IMR-90 (cell line): ENCODE measurements at places on chromosomes 4 and X. TPM values are rescaled to one million over a fixed set of nuclear protein-coding genes. Genes with fewer than 3 reads are reported as not detected.

DNA sequence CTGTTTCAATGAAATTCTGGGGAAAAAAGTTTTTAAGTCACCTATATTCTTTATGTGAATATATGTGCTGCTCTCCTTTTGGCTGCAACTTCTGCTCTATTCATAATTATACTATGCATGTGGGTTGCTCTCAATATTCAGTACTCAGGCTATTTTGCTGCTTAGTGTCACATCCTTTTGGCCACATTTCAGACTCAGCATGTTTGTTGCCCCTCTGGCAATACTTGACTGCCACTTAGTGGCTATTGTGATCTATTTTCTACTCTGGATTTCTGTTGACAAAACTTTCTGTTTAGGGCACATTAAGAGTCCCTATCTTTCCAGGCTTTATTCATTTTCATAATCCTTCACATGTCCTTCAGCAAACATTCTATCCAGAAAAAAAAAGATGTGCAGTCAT is 15.8 kb upstream of the CT45A1 start:
- DNase-seq, result no peak

The NWD2 gene
- not detected in 2 replicates for total RNA-seq

- peak; percentile 64 for DNase-seq
Measured at GRCh38 chr4:38804654-38805295, at the start of gene TLR1. Gene TLR1 (minus strand): TSS chr4:38804791. CDS start chr4:38798831, 5,960 bp downstream.

DNA sequence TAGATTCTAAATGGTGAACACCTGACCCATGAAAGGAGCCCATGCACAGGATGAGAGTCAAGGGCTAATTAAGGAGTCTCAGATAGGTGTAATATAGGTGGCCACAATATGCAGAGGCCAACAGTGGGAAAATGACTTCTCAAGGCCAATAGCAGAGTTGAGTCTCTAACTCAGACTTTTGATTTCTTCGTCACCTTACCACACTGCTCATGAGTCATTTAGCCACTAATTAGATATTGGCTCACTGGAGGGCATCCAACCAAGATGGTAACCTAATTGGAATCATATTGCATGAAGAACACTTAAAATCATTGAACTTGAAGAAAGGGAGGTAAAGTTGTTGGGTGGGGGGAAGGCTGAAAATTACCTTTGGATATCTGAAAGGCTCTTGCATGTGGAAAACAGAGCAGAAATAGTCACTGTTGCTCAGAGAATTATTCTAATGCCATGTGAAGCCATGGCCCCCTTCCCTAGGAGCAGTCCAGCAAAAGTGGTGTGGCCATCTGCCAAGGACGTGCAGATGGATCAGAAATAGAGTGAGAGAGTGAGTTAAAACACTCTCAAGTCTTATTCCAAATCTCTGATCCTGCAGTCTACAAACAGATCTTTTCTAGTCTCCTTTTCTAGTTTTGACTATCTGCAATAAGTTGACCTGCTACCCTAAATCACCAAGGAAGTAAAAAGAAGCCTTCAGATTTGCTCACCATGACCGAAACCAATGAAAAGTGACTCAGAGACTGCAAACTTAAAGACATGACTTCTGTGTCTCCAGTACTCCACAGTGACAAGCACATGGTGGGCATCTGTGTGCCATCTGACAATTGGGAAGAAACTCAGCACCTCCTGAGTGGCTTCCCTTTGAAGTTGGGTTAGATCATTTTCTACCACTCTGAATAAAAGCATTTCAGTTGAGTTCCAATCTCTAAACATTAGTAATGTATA is 93.9 kb upstream of the C1QTNF7 start:
- no peak for DNase-seq

The TMSB15A gene
- 13.6 and 32.8 TPM in 2 replicates for total RNA-seq

DNA sequence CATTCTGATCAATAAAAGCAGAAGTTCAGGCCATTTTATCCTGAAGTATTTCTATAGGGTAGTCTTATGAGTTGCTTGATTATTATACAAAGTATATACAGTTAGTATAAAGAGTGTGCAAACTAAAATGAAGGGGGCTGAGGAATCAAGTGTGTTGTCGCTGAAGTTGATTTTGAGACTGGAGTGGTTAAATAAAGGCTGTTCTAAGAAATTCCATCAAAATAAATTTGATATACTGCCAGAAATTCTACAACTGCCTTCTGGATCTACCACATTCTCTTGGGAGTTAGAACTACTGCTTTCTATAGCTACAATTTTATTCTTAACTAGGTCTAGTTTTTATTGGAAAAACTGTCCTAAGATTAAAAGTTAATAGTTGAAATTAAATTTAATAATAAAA is 12.4 kb downstream of the EDNRA start:
- no peak for DNase-seq

The VSIG4 gene
- not detected in 2 replicates for total RNA-seq

GRCh38 chrX:44947995-44948394 is 75.0 kb downstream of the KDM6A start:
- DNase-seq, result no peak

- DNase-seq, result peak; percentile 50
Measured at GRCh38 chr4:15702941-15703403, at the start of gene BST1. Gene BST1 (plus strand): TSS chr4:15703065. CDS start chr4:15703145, 80 bp downstream.

The PPP2R2C gene
- not detected in 2 replicates for total RNA-seq
